ENCODE measurements at places on chromosomes 1 and 21.

DNA sequence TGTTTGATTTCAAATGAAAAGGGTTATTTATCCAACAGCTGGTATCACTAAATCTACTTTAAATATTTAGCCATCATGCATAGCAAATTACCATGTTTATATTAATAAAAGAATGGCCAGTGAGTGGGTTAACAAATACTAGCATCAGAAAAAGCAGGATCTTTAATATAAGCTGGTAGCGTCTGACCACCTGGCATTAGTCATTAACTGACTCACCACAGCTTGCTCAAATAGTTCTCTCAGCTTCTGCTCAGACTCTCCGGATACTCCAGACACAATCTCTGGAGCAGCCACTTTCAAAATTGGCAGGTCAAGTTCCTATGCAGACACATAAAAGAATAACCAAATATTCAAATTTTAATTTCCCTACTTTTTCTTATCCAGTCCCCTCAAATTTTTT lies 29.6 kb downstream of the NVL start:
- no peak for DNase-seq

DNA sequence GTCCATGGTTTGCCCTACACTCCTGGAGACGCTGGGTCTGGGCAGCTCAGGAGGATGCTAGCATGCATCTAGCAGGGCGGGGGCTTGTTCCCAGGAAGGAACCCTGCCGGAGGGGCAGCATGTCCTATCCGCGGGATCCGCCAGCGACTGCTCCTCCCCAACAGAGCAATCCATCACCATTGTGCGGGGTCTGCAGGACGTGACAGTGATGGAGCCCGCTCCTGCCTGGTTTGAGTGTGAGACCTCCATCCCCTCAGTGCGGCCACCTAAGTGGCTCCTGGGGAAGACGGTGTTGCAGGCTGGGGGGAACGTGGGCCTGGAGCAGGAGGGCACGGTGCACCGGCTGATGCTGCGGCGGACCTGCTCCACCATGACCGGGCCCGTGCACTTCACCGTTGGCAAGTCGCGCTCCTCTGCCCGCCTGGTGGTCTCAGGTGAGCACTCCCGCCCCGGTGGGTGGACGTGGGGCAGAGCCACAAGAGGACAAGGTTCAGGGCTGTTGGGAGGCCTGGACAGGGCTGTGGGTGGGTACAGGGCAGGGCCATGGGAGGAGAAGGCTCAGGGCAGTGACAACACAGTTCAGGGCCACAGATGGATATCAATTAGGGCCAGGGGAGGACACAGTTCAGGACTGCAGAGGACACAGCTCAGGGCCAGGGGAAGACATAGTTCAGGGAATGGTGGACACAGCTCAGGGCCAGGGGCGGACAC lies 71.3 kb downstream of the OBSCN start:
- no peak for DNase-seq

- DNase-seq, result no peak
Measured at GRCh38 chr1:147735423-147735822, 25.0 kb downstream of the GJA5 start.

GRCh38 chr1:158098256-158098655 lies 82.4 kb upstream of the CD1D start:
- no peak for DNase-seq

DNA sequence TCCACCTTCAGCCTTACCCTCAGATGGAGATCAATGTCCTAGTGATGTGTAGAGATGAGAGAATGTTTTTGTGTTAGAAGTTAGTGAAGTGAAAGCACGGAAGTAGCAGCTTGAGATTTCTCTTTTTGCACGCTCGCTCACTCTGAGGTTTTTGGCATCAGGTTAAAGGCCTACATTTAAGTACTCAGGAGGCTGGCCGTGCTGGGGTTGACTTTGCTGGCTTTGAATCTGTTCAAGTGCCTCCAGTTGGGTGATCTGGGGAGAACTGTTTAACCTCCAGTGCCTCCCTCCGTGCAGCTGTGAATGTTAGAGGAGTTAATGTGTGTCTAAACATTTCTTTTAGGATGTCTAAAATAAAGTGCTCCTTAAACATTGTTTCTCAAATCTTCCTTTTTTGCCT lies 13.9 kb downstream of the PHGDH start:
- no peak for DNase-seq

GRCh38 chr1:2132222-2133038 lies 62.1 kb downstream of the FAAP20 start:
- DNase-seq, result no peak

All from NCI-H187 treated with DMSO at 0.1 percent for 48 hours (cell line).